ENCODE measurements at places on chromosomes 4 and X. TPM values are rescaled to one million over a fixed set of nuclear protein-coding genes. Genes with fewer than 3 reads are reported as not detected.

- DNase-seq, result peak; percentile 46
Observed at GRCh38 chr4:139977838-139978609, 176.0 kb downstream of the MAML3 start.

ARL9 gene
- not detected for total RNA-seq

HSFX2 gene
- total RNA-seq, result 0.31 TPM

DNA sequence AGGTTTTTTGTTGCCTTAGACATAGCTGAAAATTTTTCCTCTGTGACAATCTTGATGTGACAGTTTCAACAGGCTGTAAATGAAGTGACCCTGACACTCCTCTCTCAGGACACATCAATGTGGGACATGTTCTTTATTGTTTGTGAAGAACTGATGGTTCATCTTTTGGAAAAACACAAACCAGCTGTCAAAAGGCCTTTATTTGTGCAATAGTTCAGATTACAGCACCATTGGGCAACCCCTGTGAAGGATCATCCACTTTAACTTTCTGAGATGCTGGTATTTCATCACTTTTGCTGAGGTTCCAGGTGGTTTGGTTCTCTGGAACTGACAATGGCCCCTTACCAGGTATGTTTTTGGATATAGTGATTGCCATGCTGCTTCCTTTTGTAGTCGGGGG is 40.3 kb downstream of the OSTC start:
- no peak for DNase-seq

DNA sequence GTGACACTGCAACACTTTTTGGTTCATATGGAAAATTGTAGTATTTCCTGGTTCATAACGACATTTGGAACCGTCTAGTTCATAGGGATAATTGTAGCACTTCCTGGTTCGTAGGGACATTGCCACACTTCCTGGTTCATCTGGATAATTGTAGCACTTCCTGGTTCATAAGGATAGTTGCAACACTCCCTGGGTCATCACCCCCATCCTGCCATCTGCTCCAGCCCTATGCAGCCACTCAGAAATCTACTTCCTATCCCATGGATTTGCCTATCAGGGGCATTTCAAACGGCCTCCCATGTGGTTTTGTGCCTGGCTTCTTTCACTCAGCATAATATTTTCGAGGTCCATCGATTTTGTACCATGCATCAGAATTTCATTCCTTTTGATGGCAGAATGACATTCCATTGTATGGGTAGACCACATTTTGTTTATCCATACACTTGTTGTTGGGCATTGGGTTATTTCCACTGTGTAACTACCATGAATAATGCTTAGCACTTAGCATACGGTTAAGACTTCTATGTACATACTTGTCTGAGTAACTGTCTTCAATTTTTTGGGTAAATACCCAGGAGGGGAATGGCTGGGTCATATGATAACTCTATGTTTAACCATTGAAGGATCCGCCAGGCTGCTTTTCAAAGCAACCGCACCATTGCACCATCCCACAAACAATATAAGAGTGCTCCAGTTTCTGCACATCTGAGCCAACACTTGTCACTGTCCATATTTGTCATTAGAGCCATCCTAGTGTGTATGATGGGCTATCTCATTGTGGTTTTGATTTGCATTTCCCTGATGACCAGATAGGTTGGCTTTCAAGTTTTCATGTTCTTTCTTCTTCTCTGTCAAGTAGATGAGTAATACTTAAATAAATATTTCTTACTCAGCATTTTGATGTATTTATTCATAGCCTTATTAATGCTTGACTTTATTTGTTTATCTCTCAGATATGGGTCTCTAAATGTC is 58.3 kb upstream of the CD99 start:
- no peak for DNase-seq

Data from lung (tissue), 17 donors.